ENCODE measurements at places on chromosomes 6 and 20. TPM values are rescaled to one million over a fixed set of nuclear protein-coding genes. Genes with fewer than 3 reads are reported as not detected.

DNA sequence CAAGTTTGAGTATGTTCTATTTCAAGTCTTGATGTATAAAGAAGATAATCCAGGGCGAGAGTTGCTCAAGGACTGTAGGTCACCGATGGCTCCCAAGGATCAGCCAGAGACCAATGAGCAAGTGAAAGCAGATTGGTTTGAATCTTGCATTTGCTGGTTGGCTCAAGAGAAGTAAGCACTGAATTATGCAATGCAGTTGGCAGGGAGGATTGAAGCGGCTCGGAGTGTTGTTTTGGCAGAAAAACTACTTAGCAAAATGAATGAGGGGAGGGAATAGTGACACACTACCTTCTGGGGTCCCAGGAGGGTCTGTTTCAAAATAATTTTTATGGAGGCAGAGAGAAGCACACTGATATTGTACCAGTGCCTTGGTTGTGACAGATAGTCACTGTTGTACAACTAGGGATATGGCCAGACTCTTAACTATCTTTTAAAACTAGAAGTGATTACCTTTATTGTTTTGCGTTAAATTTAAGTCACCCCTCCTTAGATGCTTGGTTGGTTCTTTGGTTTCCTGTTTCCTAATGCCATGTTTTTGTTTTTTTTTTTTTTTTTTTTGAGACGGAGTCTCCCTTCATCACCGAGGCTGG lies 15.7 kb downstream of the SASH1 start:
- no peaks in the 10 kb centered on the region for H3K4me1 ChIP-seq
- H3K27ac ChIP-seq, result no peak overlapping the region
- H3K27me3 ChIP-seq, result no peaks in the 10 kb centered on the region

GRCh38 chr6:87431263-87431662 lies 23.5 kb downstream of the CFAP206 start:
- no peaks in the 10 kb centered on the region for H3K36me3 ChIP-seq
- H3K27me3 ChIP-seq, result no peaks in the 10 kb centered on the region
- H3K27ac ChIP-seq, result no peak overlapping the region
- H3K4me3 ChIP-seq, result no peak overlapping the region

- no peaks in the 10 kb centered on the region for H3K27me3 ChIP-seq
- H3K27ac ChIP-seq, result peak overlapping the region; percentile 68
- H3K36me3 ChIP-seq, result no peaks in the 10 kb centered on the region
- DNase-seq, result no peak
- H3K4me3 ChIP-seq, result no peak overlapping the region
Measured at GRCh38 chr6:3208098-3208774, 19.2 kb downstream of the TUBB2B start.

GRCh38 chr6:161169696-161170095 lies 104.2 kb downstream of the AGPAT4 start:
- no peak overlapping the region for H3K4me3 ChIP-seq
- H3K27me3 ChIP-seq, result no peaks in the 10 kb centered on the region
- no peaks in the 10 kb centered on the region for H3K36me3 ChIP-seq

DNA sequence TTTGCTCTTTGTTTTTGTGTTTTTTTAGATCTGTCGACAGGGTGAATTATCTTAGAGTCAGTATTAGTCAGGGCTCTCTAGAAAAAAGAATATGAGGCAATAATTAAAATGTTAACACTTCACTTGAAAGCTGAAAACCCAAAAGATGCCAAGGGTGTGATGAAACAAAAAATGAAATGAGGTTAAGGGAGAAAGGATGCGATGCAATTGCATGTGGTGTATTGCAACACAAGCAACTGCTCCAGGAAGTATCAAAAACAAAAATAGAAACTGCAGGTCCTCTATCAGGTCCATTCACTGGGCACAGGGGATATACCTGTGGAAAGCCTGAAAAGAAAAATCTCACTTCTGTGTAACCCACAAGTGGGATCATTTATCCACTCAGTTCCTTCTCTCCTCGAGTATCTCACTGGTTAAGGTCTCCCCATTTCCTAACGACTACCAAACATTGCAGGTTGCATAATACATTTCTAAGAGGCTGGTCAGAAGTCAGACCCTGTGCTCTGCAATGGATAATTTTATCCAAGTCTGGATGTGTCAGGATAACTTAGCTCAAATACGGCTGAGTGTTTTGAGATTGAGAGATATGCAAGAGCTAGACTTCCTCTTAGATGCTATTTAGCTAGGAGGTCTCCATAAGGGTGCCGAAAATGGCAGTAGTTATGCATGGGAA lies 257.7 kb upstream of the GJE1 start:
- no peak overlapping the region for H3K27ac ChIP-seq
- H3K36me3 ChIP-seq, result no peaks in the 10 kb centered on the region
- DNase-seq, result peak; percentile 18
- H3K4me3 ChIP-seq, result no peak overlapping the region
- H3K27me3 ChIP-seq, result no peaks in the 10 kb centered on the region
- H3K4me1 ChIP-seq, result no peaks in the 10 kb centered on the region

GRCh38 chr6:31092769-31093505 lies 19.4 kb downstream of the C6orf15 start:
- DNase-seq, result no peak
- H3K27ac ChIP-seq, result no peak overlapping the region
- H3K4me3 ChIP-seq, result no peak overlapping the region
- peaks cover 5% of the 10 kb centered on the region for H3K4me1 ChIP-seq
- no peaks in the 10 kb centered on the region for H3K27me3 ChIP-seq

DNA sequence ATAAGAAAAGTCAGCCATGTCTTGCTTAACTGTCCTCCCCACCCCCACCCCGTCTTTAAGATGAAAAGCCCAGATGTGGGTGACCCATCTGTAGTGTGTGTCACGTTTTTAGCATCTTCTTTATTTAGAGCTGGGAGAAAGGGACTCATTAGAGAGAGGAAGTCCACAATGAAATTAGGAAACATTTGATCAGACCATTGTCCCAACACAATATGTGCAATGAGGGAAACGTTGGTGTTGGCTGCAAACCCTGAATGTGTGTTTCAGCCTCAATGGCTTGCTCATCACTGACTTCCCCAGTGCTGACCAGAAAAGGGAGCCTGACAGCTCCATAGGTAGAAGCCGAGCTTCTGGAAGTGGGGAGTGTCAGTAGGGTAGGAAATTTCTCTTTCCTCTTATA lies 475.7 kb downstream of the CD83 start:
- DNase-seq, result no peak
- H3K36me3 ChIP-seq, result no peaks in the 10 kb centered on the region
- no peaks in the 10 kb centered on the region for H3K4me1 ChIP-seq
- no peak overlapping the region for H3K4me3 ChIP-seq
- no peak overlapping the region for H3K27ac ChIP-seq

- no peak for DNase-seq
- no peaks in the 10 kb centered on the region for H3K27me3 ChIP-seq
- no peaks in the 10 kb centered on the region for H3K4me1 ChIP-seq
- no peaks in the 10 kb centered on the region for H3K36me3 ChIP-seq
- H3K27ac ChIP-seq, result no peak overlapping the region
Measured at GRCh38 chr20:16952965-16953364, 204.8 kb downstream of the OTOR start.

DNA sequence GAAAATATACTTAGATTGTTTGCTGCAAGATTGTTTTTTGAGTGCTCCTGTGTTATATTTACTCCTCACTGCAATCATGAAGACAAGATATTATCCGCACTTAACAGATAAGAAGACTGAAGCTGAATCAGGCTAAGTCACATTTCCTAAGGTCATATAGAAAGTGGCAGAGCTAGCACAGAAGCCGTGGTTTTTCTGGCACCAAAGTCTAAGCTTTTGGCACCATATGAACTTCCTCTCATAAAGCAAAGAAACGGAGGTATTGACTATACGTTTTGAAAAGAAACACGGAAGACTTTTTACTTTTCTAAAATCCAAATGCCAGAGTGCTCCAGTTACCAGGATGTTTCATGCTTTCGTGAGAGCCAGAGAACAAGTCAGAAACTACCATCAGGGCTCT lies 9.3 kb upstream of the DTD1 start:
- H3K4me3 ChIP-seq, result no peak overlapping the region
- H3K36me3 ChIP-seq, result no peaks in the 10 kb centered on the region
- no peak overlapping the region for H3K27ac ChIP-seq
- no peaks in the 10 kb centered on the region for H3K27me3 ChIP-seq
- no peak for DNase-seq
- no peaks in the 10 kb centered on the region for H3K4me1 ChIP-seq

GRCh38 chr20:47972916-47973309 lies 187.6 kb upstream of the SULF2 start:
- H3K4me1 ChIP-seq, result peaks cover 15% of the 10 kb centered on the region
- H3K27ac ChIP-seq, result peak overlapping the region; percentile 48
- H3K36me3 ChIP-seq, result no peaks in the 10 kb centered on the region
- no peaks in the 10 kb centered on the region for H3K27me3 ChIP-seq
- no peak overlapping the region for H3K4me3 ChIP-seq

GRCh38 chr6:110708295-110708950 lies 106.8 kb downstream of the CDK19 start:
- no peaks in the 10 kb centered on the region for H3K4me1 ChIP-seq
- no peak overlapping the region for H3K27ac ChIP-seq
- no peaks in the 10 kb centered on the region for H3K36me3 ChIP-seq
- DNase-seq, result no peak
- no peaks in the 10 kb centered on the region for H3K27me3 ChIP-seq

DNA sequence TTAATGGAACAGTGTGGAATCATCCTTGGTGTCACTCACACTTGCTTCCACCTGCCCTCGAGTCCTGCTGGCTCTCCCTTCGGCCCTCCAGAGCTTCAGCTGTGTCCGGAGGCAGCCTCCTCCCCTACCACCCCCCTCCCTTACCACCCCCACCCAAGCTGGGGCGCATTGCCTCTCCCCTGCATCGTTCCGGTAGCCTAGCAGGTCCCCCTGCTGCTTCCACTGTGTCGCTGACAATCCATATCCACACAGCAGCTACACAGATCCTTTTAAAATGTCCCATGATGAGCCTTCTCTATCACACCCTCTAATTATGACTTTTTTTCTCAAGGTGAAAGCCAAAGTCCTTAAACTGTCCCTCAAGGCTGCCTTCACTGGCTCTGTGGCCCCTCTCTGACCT lies 117.6 kb downstream of the TIAM2 start:
- no peaks in the 10 kb centered on the region for H3K36me3 ChIP-seq
- no peak overlapping the region for H3K27ac ChIP-seq
- no peak overlapping the region for H3K4me3 ChIP-seq
- H3K27me3 ChIP-seq, result no peaks in the 10 kb centered on the region
- no peak for DNase-seq
- H3K4me1 ChIP-seq, result peaks cover 9% of the 10 kb centered on the region

ARFGEF3 gene
- 1.5 TPM for total RNA-seq

PLEKHG1 gene
- 4.0 TPM for total RNA-seq

SLC13A3 gene
- 0.31 TPM for total RNA-seq

FILIP1 gene
- 0.26 TPM for total RNA-seq

IL17A gene
- total RNA-seq, result not detected

Data from Panc1 (cell line).